ENCODE measurements at places on chromosomes 7 and 10.

DNA sequence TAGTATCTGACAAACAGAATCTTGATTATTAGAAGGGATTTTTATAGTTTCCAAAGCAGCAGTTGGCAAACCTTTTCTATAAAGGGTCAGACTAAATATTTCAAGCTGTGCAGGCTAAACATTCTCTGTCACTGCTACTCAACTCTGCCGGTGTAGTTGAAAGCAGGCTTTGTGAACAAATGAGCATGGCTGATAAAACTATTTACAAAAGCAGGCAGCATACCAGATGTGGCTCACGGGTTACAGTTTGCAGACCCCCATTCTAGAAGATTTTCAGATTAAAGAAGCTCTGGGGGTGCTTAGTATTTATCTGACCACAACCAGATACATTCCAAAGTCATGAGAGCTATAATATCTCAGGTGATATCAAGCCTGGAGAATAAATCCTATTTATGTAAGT, 1017.5 kb downstream of the SORCS1 start:
- DNase-seq: no peak

GRCh38 chr10:69336952-69337295, 58.6 kb downstream of the HK1 start:
- no peak for DNase-seq

DNA sequence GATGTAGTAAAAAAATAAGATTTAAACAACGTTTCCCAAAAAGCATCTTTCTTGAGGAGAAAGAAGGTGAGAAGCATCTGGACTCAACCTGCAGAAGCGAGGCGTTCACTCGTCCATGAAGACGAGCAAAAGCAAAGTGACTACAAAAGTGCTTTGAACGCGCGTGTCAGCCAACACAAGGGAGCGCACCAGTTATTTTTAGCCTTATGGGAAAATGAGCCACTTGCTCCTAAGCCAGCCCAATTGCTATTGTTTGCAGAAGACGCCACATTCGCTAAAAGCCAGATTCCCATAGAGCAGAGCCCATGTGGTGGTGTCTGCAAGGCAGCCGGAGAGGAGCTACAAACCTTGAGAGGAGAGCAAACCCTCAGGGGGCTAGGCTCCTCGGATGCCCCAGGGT, 122.5 kb downstream of the FAM53B start:
- no peak for DNase-seq

DNA sequence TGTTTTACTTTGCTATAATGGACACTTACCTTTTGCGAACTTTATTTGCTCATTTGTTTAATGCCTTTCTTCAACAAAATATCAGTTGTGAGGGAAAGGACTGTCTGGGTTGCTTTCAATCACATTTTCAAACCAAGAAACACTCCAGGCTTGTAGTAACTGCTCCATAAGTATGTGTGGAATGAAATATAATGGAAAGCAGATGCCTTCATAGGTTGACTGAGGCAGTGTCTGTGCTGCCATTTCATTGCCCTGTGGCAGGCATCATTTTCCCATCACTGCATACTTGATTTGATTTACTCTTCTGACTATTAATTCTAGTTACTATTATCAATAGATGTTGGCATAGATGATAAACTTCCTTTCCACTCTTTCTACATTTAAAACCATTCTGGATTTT, 762.3 kb downstream of the CNTNAP2 start:
- DNase-seq: no peak

DNA sequence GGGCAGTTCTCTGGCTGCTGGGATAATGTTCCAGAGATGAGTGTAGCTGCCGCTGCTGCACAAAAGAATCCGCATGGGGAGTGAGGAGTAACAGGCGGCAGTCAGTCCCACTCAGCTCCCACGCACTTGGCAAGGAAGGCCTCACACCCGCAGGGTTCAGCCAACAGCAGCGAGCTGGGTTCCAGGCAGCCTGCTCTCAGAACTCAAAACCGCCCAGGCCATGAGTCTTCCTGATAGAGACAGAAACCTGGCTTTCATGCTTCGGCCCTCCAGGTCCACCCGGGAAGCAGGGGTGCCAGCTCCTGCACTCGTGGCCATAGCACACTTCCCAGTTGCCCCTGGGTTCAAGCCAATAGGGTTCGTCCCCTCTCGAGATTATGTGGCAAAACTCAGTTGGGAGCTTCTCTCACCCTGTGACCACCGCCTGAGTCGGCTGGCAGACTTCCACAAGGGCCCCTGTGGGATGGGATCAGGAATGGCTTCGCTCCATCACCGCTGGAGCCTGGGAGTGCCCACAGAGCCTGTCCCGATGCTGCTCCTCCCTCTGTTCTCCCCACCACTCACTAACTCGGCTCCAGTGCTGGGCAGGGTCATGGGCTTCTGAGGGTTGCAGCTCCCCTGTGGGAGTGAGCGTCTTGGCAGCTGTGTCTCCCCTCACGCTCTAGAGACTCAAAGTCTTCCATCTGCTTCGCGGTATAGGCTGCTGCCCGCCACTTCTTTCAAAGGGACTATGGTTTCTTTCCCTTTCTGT, 20.6 kb downstream of the CLRN3 start:
- no peak for DNase-seq
